ENCODE measurements at places on chromosomes 2 and 18.

DNA sequence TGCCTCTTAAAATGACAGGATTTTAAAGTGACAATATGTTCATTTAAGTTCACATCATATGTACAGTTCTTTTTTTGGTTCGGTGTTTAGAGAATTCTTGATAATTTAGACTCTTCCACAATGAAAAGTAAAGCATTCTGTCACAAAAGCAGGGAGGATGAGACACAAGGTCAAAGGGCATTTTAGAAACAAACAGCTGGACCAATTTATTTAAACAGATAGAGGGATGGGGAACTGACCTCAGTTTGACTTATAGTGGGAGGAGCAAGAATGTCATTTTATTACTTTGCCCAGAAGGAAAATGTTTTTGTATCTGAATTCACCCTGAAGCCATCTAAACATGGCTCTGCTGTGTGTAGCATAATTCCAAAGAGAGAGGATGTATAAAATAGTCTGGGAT is 128.5 kb downstream of the MEIS1 start:
- DNase-seq: no peak

DNA sequence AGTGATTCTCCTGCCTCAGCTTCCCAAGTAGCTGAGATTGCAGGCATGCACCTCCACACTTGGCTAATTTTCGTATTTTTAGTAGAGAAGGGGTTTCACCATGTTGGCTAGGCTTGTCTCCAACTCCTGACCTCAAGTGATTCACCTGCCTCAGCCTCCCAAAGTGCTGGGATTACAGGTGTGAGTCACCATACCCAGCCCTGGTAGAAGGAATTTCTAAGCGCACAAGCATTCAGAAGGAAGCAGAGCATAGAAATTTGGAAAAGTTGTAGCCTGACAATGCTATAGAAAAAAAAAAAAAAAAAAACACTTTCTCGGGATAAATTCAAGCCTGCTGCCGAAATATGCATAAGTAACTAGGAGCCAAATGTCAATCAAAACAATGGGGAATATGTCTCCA is 249.4 kb downstream of the GRB14 start:
- no peak for DNase-seq

DNA sequence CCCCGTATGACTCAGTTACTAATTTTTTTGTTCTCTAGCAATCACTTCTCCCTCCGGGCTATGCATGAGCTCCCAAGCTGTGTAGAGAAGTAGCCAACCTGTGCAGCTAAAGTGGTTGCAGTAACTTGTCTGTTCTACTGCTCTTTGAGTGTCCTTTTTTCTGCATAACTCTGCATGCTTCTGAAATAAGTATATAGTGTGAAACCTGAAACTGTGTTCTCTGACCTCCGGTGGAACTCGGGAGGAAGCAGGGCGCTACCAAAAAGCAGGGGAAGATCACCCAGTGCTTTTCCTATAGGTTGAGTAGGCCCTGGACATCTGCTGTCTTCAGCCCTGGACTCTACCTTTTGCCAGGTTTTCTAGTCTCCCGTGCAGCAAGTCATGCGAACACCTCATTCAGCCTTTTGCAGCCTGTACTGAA is 47.8 kb downstream of the PHLPP1 start:
- no peak for DNase-seq

- no peak for DNase-seq
Observed at GRCh38 chr18:42893977-42894376, 221.5 kb downstream of the RIT2 start.

GRCh38 chr18:61322265-61322873 is 10.9 kb upstream of the CDH20 start:
- no peak for DNase-seq

GRCh38 chr2:197090742-197091367 is 164.3 kb upstream of the PGAP1 start:
- no peak for DNase-seq

DNA sequence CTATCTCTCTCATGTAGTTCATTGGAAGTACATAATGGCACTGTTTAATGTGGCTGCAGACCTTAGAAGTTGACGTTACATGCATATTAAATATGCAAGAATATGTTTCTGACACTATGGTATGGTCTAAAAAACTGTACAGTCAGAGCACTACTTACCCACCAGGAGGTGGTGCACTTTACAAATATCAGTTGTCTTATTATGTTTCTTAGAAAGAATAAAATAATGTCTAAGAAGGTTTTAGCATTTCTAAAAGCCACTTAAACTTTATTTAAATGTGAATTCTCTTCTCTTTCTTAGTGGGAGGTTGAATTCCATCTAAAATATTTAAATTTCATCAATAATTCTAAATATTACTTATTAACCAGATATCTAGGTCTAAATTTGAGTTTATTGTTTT is 4.3 kb downstream of the TMEFF2 start:
- no peak for DNase-seq

DNA sequence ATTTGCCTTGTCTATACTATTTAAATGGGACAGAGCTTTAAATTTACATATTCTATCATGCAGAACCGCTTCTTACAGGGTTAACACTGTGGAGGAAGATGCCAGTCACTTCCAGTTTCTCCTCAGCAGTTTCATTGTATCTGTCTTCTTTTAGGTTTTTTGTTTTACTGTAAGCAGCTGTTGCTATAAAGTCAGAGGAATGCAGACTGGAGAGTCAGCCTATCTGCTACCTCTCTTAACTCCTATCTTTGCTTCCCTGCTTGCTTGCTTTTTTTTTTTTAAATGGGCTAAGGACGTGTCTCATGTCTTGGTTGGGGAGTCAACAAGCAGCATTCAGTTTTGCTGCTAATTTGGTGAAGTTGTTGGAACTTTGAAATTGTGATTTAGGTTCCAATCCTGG is 8.9 kb downstream of the EPC2 start:
- DNase-seq: no peak

- no peak for DNase-seq
Observed at GRCh38 chr2:117786520-117786919, 28.0 kb upstream of the DDX18 start.
